Pericardium fibroblast (primary cell): ENCODE measurements at places on chromosomes 1 and 21. TPM values are rescaled to one million over a fixed set of nuclear protein-coding genes. Genes with fewer than 3 reads are reported as not detected.

Gene LIN9
- 0.17 and 1.3 TPM in 2 replicates for total RNA-seq

Gene WLS
- total RNA-seq = 62.0 and 78.9 TPM in 2 replicates

Gene ZNF695
- 0.60 TPM in 1 of 2 replicates, not detected in the other for total RNA-seq

Gene PLEKHA6
- 1.0 and 2.7 TPM in 2 replicates for total RNA-seq

Gene UMODL1
- not detected in 2 replicates for total RNA-seq
